ENCODE measurements at places on chromosomes 11 and 22.

- no peak for DNase-seq
Measured at GRCh38 chr11:15988693-15989231, 367.6 kb downstream of the SOX6 start.

DNA sequence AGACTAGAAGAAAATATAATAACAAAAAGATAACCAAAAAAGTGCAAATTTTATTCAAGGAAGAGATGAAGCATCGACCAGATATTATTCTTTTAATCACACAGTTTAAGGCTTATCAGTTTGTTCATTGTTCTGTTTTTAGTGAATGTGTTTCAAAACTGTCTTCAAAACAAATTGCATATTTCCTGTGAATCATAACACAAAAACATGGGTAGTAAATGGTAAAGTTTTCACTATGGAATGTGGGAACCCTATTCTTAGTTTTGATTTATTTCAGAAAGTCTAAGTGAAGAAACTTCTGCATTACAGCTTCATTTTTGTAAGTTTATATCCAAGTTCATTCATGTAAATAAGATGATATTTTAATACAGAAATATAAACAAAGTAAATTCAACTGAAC, 207.6 kb upstream of the LUZP2 start:
- DNase-seq: no peak

DNA sequence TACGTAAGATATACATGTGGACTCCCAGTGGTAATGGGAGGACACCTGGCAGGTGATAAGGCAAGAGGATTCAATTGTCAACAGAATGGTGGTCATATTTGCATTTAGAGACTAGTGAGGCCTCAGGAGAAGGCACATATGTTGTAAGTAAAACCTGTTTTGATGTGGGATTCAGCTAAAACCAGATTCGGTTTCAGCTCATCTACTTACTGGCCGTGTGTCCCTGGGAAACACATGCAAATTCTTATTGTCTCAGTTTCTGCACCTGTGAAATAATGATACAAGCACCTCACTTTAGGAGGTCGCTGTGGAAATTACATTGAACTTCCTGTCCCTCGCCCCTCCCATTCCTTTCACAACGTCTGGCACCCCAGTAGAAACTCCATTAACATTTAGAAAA, 78.9 kb upstream of the FIBIN start:
- DNase-seq: no peak

- no peak for DNase-seq
Measured at GRCh38 chr11:45098929-45099328, 47.5 kb upstream of the PRDM11 start.

DNA sequence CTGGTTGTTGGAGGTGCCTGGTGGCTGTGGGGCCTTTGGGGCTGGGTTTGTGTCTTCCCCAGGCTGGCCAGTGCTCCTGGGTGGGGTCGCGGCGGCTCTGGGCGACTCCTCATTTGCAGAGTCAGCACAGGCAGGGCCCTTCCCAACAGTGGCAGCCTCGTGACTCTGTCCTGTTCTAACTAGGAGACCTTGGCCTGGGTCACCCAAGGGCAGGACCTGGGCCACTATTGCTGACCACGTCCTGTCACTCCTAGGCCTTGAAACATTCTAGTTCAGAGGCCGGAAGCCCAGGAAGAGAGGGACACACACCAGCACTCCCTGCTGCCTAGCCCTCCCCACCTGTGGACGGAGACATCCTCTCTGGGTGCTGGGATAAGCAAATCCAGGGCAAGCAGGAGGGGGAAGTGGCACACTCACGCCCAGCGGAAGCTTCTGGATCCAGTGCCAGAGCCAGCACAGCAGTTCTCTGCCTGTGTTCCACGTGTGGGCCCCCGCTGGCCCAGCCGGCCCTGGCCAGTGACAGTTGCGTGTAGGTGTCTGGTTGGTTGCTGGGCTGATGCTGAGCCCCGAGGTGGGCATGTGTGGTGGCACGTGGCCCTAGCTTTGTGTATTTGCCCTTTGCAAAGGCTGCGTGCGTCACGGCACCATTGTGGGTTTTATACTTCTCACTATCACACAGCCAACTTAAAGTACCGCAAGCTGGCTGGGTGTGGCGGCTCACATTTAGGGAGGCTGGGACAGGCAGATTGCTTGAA, 4.3 kb upstream of the CHID1 start:
- DNase-seq: peak; percentile 81

- no peak for DNase-seq
Measured at GRCh38 chr11:69574608-69575255, 66.2 kb upstream of the CCND1 start.

DNA sequence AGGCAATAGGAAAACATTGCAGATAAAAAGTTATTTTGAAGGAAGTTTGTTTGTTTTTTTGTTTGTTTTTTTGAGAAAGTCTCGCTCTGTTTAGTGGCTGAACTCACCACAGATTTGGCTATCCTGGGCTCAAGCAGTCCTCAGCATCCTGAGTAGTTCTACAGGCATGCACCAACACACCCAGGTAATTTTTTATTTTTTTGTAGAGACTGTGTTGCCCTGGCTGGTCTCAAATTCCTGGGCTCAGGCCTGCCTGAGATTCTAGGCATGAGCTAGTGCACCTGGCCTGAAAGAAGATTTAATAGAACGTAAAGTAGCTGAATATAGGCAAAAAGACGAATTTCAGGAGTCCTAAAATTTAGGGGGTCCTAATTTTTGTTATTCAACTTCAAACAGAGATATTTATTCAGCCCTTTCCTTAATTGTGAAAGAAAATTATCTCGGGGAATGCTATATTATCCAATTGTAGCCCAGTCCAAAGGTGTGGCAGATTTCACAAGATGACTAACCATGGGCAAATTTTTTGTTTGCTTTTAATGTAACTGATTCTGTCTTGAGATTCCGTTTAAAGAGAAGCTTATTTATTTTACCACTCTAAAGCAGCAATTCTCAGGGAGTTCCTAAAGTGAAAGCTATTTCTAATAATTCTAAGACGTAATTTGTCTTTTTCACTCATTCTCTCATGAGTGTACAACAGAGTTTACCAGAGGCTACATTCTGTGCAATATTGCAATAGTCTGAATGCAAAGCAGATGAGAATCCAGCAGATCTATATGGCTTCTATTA, 940 bp downstream of the IL18 start:
- peak; percentile 9 for DNase-seq

Data from hematopoietic multipotent progenitor cell treated with erythropoietin and hydrocortisone succinate and interleukin-3 and kit ligand, for 15 days (in vitro differentiated cells).